Activated T-helper 2 cell treated with anti-CD3 and anti-CD28 coated beads, Interferon-gamma antibody, Interleukin-2, Interleukin-4, amounts not matched to agents 10 μg/mL and 5 μg/mL and 100 μg/mL, durations not matched to agents 14 hours and 24 hours and 36 hours (primary cell): ENCODE measurements at places on chromosomes 13 and 19. TPM values are rescaled to one million over a fixed set of nuclear protein-coding genes. Genes with fewer than 3 reads are reported as not detected.

Gene CALR3
- not detected in 2 replicates for total RNA-seq

Gene NRTN
- 0.85 and 0.87 TPM in 2 replicates for total RNA-seq

Gene PRX
- 0.83 and 0.87 TPM in 2 replicates for total RNA-seq

Gene GAS6
- total RNA-seq = 0.14 and 0.32 TPM in 2 replicates

DNA sequence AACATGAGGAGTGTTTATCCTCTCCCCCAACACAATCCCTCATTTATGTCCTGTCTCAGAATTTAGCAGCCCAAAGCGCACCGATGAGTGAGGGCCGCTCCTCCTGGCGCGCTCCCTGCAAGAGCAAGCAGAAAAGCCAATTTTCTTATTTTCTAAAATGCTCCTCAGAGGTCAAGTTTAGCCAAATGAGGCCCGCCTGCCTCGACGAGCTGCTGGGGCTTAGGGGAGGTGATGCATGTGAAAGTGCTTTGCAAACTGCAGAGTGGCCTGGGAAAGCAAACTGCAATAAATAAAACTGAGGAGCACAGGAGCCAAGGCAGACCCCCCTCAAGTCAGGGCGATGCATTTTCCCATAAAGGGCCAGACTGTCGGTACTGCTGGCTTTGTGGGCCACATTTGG, 29.0 kb downstream of the CAPS start:
- peaks cover 9% of the 10 kb centered on the region for H3K4me1 ChIP-seq
- no peaks in the 10 kb centered on the region for H3K27me3 ChIP-seq
- H3K27ac ChIP-seq = no peak overlapping the region
- H3K36me3 ChIP-seq = peaks cover 25% of the 10 kb centered on the region

DNA sequence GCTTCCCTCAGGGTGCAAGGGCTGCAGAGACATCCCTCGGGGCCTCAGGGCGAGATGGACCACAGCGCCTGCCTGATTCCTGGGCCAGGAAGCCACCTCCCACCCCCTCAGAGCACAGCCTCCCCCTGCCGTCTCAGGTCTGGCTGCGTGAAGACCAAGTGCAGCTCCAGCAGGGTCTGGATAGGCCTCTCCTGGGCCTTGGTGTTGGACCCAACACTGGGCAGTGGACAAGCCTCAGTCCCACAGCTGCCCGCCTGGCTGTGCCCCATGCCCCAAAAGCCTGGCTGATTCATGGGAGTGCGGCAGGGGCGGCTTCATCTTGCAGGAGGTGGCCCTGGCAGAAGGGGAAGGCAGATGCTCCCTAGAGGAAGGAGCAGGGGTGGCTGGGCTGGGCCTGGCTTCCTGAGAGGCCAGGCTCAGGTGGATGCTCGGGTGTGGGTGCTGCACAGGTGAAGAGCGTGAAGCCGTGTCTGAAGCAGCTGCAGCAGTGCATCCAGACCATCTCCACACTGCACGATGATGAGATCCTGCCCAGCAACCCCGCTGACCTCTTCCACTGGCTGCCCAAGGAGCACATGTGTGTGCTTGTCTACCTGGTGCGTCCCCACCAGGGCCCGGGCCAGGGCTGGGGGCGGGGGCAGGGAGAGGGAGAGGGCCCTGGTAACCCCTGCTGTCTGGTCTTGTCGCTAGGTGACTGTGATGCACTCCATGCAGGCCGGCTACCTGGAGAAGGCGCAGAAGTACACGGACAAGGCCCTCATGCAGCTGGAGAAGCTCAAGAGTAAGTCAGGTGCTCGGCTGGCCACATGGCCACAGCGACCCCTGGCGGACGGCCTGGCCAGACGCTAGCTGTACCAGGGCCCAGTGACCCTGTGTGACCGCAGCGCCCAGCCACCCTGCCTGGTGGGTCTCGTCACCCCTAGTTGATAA, 21.7 kb downstream of the MAU2 start:
- no peak overlapping the region for H3K4me3 ChIP-seq
- H3K27ac ChIP-seq = no peak overlapping the region
- peaks cover 58% of the 10 kb centered on the region for H3K36me3 ChIP-seq
- no peaks in the 10 kb centered on the region for H3K27me3 ChIP-seq
- no peaks in the 10 kb centered on the region for H3K4me1 ChIP-seq

DNA sequence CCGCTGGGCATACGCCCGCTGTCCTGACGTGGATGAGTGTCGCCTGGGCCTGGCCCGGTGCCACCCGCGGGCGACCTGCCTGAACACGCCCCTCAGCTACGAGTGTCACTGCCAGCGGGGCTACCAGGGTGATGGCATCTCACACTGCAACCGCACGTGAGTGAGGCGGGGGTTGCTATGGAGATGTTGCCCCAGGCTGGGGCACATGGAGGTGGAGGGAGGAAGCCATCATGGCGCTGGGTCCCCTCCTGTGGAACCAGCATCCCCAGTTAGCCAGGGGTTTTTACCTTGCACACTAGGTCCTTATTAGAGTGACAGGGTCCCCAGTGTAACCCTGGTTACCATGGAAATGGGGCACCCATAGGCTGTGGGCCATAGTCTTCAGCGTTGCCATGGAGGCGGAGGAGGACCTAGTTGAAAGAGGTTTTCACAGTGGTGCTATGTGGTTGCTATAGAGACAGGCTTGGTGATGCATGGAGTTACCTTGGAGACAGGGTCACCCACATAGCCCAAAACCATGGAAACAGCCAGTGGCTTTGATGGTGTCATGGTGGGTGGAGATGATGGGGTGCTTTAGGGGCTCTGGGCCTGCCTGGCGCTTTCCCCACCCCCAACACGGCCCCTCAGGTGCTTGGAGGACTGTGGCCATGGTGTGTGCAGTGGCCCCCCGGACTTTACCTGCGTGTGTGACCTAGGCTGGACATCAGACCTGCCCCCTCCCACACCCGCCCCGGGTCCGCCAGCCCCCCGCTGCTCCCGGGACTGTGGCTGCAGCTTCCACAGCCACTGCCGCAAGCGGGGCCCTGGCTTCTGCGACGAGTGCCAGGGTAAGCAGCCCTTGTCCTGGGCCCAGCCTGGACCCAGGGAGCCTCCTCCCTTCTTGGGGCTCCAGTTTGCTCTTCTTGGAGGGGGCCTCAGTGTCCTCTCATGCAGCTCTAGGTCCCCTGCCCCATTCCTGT, 27.1 kb downstream of the MEGF8 start:
- no peak overlapping the region for H3K4me3 ChIP-seq
- H3K27ac ChIP-seq = no peak overlapping the region
- no peaks in the 10 kb centered on the region for H3K27me3 ChIP-seq

DNA sequence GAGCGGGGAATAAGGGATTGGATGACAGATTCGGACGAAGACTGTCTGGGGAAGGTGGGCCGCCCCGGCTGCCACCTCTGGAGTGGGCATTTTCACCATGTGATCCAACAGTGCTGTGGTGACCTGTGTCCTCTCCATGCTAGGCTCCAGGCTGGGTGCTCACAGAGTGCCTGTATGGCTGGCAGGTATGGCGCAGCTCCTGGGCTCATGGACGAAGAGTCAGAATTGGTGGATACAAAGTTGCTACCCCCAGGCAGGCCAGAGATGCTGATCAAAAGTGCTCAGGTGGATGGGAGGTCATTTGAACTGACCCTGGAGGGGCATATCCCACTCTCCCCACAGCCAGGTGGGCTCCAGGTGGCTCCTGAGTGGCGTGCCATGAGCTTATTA, 111.3 kb upstream of the UQCRFS1 start:
- H3K27ac ChIP-seq = no peak overlapping the region
- no peak overlapping the region for H3K4me3 ChIP-seq
- no peaks in the 10 kb centered on the region for H3K27me3 ChIP-seq
- DNase-seq = no peak
- H3K4me1 ChIP-seq = peaks cover 4% of the 10 kb centered on the region

GRCh38 chr19:33660410-33661124, 38.8 kb downstream of the CHST8 start:
- DNase-seq = no peak
- no peak overlapping the region for H3K4me3 ChIP-seq
- H3K27ac ChIP-seq = no peak overlapping the region
